ENCODE measurements at places on chromosomes 2 and 18.

- no peak for DNase-seq
These were observed 106.3 kb downstream of the TFCP2L1 start for GRCh38 chr2:121178730-121179129.

GRCh38 chr2:59034106-59034505 is 793.0 kb upstream of the FANCL start:
- no peak for DNase-seq

- no peak for DNase-seq
These were observed 10.7 kb upstream of the HNRNPA3 start for GRCh38 chr2:177201919-177202346.

- no peak for DNase-seq
These were observed 280.1 kb upstream of the SALL3 start for GRCh38 chr18:78699499-78699898.

GRCh38 chr2:71223767-71224333 is 3.1 kb downstream of the PAIP2B start:
- DNase-seq, result no peak

Measured in stimulated activated CD4-positive, alpha-beta T cell treated with anti-CD3 and anti-CD28 coated beads, Interleukin-1b, Interleukin-23, amount 100 ng/mL, for 4 hours (primary cell).